ENCODE measurements at places on chromosomes 4 and X.

- no peak for DNase-seq
These were observed 184.7 kb upstream of the ZCCHC13 start for GRCh38 chrX:74119016-74119910.

DNA sequence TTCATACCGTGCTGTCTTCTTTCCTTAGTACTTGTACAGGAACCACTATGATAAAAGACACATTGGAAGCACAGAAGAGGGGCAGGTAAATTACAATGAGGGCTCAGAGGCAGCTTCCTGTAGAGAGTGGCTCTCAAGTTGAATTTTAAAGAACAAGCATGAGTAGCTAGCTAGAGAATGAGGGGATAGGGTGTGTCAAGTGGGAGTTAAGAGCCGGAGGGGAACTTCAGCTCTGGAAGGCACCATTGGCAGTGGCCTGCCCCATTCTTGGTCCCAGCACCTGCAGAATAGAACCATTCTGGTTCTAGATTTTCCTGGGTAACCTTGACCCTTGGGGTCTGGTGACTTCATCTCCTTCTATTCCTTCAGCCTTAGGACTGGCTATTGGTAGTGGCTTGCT lies 34.0 kb upstream of the JADE1 start:
- DNase-seq = no peak

DNA sequence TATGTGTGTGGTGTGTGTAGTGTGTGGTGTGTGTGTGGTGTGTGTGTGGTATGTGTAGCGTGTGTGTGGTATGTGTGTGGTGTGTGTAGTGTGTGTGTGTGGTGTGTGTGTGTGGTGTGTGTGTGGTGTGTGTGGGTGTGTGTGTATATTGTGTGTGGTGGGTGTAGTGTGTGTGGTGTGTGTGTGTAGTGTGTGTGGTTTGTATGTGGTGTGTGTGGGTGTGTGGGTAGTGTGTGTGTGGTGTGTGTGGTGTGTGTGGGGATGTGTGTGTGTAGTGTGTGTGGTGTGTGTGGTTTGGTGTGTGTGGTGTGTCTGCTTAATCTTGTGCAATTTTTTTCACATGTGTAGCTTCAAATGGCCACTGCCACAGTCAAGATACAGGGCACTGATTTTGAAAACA lies 94.5 kb downstream of the CPZ start:
- no peak for DNase-seq

- no peak for DNase-seq
These were observed 75.6 kb upstream of the ETNPPL start for GRCh38 chr4:108838451-108838850.

GRCh38 chrX:111244235-111244750 lies 26.0 kb downstream of the CAPN6 start:
- no peak for DNase-seq

GRCh38 chr4:180280076-180280475 lies 1963.1 kb upstream of the TENM3 start:
- DNase-seq = no peak

DNA sequence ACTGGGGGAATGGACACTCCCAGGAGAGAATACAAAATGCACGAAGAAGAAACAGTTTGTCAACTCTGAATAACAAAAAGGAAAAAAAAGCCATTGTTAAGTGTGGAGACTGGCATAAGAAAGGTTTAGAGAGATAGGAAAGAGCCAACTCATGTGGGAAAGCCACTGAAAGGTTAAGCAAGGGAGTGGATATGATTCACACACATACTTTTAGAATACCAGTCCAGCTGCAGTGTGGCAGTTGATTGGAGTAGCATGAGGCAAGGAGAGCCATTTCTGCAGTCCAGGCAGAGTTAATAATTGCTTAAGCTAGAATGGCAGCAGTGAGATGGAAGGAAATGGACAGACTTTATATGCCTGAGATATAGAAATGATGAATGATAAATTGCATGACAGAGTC lies 36.9 kb upstream of the ADAD1 start:
- no peak for DNase-seq

GRCh38 chrX:138890491-138890890 lies 179.0 kb upstream of the FGF13 start:
- no peak for DNase-seq

GRCh38 chrX:47179928-47180255 lies 13.7 kb upstream of the UBA1 start:
- DNase-seq = no peak

DNA sequence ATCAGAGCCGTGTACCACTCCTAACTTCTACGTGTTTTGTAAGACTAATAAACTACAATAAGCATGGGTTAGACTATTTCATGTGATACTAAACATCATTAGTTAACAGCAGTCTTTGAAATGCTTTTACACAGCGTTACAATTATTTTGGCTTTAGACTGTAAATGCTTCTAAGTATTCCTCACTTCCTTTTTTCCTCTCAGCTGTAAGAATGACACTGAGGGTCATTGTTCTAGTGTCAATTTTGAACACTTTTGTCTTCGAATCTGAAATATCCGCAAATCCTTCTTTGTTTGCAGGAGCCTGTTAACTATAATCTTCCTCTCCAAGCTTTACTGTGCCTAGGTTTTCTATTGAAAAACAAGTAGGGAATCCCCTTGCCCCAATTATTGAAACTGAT lies 1.5 kb downstream of the ABCE1 start:
- no peak for DNase-seq

DNA sequence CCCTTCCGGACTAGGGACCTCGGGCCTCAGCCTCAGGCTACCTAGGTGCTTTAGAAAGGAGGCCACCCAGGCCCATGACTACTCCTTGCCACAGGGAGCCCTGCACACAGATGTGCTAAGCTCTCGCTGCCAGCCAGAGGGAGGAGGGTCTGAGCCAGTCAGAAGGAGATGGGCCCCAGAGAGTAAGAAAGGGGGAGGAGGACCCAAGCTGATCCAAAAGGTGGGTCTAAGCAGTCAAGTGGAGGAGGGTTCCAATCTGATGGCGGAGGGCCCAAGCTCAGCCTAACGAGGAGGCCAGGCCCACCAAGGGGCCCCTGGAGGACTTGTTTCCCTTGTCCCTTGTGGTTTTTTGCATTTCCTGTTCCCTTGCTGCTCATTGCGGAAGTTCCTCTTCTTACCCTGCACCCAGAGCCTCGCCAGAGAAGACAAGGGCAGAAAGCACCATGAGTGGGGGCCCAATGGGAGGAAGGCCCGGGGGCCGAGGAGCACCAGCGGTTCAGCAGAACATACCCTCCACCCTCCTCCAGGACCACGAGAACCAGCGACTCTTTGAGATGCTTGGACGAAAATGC lies at the start of gene WAS:
TSS of gene WAS (plus strand) at position 389 of the 572 bp plus-strand sequence. CDS start at position 444, 55 bp downstream.
- DNase-seq = no peak

- DNase-seq = no peak
These were observed 1300.2 kb downstream of the RAPGEF2 start for GRCh38 chr4:160403081-160403480.

- DNase-seq = no peak
These were observed 837.6 kb downstream of the FAM133A start for GRCh38 chrX:94511564-94511963.

DNA sequence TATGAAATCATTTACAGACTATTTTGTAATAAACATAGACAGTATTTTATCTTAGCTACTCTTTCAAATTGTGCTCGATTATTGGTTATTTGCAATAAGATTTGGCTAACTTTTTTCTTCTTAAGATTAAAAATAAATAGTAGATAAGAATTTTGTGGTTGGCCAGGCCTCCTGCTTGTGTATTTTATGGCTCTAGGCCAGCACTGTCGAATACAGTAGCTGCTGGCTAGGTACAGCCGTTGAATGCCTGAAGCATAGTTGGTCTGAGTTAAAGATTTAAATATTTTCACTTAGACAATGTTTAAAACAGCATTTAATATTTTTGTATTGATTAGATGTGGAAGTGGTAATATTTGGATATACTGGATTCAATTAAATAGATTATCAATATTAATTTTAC lies 481.0 kb downstream of the SPRY1 start:
- DNase-seq = no peak

DNA sequence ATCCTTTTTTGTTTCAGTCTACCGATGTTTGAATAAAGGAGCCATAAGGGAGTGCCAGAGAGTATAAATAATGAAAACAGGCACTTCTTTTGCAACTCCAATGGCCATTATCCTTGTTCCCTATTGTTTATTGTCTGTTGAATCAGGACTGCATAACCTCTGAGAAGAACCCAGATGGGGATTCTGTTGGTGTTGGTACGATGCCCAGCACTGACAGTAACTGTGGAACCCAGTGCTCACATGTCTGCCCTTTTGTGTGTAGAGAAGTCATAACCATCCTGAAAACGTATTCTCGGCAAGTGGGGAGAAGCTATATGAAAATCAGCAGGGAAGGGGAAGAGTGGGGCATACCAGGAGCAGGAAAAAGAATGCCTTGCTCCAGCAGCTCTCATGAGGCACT lies 195.1 kb upstream of the EDNRA start:
- DNase-seq = no peak

- DNase-seq = no peak
These were observed 5.1 kb downstream of the EFNB1 start for GRCh38 chrX:68833855-68834331.

DNA sequence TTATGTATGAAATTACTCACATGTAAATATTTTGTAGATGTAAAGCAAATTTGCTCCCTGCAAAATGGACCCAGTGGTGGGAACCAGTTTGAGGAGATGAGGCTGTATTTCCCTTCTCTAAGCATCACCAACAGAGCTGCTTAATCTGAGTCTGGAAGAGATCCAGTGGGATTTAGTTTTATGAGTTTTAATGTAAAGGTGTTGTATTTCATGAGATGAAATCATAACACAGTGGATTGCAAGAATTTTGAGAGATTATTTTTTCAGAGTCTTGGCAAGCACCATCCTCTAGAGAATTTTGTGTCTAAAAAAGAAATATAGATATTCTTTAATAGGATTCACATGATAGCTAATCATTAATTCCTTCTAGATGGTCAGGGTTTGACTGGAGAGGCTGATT lies 35.6 kb upstream of the SFRP2 start:
- DNase-seq = no peak

DNA sequence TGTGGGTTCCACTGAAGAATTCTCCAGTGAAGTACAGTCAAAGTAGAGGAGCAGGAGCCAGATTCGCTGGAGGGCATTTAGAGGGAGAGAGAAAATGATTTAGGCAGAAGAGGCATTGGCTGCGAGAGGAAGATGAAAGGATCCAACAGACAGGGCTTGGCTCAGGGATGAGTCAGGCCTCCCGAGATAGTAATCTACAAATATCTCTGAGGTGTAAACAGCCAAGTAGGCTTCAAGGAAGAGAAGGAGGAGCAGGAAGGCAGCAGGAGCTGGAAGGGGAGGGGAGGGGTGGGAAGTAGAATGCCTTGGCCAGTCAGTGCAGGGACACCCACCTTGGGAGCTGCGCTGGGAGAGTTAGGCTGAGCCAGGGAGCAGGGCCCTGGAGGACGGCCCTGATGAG lies 55.5 kb downstream of the PJA1 start:
- DNase-seq = no peak

DNA sequence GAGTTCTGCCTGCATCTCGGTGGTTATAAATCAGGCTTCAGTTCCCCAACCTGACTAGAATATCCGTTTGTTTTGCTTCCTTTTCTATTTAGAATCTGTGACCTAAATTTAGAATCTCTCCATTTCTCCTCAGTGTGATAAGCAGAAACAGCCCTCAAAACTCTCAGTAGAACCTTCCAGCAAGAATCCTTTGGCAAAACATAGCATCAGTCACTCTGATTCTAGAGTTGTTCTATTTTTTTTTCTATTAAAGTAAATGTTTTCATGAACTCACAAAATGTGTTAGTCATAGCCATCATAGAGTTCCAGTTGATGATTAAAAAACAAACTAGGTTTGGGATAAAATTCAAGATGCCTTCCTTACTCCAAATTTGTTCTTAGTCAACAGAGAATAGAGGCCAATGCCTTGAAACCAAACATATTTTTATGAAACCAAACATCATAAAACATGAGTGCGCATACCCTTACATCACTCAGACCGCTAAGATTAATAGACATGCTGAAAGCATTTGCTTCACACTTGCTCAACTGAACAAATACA lies 13.2 kb upstream of the C1QTNF7 start:
- no peak for DNase-seq

GRCh38 chr4:166121897-166122296 lies 248.9 kb downstream of the TLL1 start:
- DNase-seq = no peak

- no peak for DNase-seq
These were observed 52.5 kb downstream of the CASP3 start for GRCh38 chr4:184596617-184597185.

DNA sequence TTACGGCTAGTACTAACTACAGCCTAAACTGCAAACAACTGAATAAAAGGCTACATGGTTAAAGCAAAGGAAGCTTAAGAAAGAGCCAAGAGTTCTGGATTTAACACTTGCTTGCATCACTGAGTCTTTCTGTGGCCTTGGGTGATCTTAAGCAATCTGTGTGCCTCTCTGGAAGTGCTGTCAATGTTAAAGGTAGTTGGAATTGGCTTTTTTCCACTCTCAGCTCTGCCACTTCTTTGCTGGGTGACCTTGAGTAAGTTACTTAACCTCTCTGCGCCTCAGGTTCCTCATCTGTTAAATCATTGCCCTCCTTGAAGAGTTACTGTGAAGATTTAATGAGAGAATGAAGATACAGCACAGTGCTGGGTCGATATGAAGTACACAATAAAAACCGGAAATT lies 15.7 kb downstream of the SLC2A9 start:
- no peak for DNase-seq

DNA sequence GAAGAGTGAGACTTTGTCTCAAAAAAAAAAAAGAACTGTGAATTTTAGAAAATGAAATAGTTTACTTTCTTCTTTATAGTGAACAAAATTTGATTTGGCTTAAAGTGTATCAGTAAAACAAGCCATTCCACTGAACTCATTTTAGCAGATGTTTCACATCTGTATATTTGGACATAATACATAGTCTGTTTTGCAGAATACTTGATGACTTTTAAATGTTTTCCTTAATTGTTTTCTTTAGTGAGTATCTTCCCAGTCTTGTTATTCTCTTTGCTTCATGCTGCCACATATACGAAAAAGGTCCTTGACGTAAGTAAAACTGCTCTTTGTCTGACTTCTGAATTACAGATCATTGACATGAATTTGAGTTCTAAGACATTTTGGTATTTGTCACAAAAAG lies 8.3 kb downstream of the TMEM33 start:
- no peak for DNase-seq

- DNase-seq = no peak
These were observed 72.0 kb downstream of the LRBA start for GRCh38 chr4:150943126-150943525.
